ENCODE measurements at places on chromosomes 6 and 20.
A peak's percentile ranks its signal among the peaks of the same experiment; 100 is the strongest.

GRCh38 chr20:16615199-16615598, 42.0 kb upstream of the KIF16B start:
- no peak for DNase-seq

GRCh38 chr6:154839546-154839945, 106.3 kb downstream of the SCAF8 start:
- no peak for DNase-seq

DNA sequence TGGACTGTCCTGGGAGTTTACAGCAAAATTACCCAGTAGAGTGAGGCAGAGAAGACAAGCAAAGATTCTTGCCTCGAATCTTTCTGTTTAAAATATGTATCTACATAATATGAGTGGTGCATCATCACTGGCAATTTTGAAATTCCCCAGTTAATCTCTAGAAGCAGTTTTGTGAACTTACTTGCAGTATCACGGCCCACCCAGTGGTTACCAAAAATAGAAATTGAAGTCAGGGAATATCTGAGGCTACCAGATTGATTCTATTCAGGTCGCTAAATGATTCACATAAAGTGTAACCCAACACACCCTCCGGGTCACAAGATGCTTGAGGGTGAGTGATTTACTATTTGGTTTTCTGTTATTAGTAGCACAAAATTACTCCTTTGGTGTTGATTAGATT, 111.9 kb downstream of the PPP1R14C start:
- no peak for DNase-seq

GRCh38 chr6:5424726-5425125, 163.4 kb downstream of the FARS2 start:
- DNase-seq = no peak

DNA sequence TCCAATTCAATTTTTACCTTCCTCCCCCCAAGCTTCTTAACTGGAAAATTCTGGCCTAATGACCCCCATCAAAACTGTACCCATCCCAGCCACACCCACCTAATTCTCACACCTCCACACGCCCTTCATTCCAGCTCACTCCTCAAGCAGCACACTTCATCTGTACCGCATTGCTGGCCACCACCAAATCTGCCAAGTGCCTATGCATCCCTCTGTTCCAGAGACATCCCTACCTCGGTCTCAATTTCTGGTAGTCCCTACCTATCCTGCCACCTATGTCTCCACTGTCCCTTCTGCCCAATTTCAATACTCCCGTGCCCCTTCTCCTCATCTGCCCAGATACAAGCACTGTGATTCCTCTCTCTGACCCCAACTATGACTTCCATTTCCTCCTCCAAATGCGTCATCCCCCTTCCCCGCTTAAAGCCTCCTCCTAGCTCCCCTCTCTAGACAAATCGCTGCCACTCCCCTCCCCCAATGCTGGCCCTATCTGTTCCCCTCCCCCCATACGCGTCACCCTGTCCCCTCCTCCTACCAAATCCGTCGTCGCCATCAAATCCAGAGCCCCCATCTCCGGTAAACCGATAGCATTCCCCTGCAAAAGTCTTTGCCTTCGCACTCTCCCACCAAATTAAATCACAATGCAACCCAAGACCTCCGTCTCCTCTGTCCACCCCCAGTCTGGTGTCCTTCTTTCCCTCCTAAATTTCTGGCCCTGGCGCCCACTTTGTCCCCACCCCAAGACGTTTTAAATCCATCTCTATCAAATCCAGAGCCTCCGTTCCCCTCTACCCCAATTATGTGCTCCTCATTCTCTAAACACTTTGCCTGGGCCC, 1.2 kb downstream of the MTCH1 start:
- DNase-seq = peak; percentile 80

- DNase-seq = no peak
These were observed 169.0 kb downstream of the FOXC1 start for GRCh38 chr6:1778686-1779235.

DNA sequence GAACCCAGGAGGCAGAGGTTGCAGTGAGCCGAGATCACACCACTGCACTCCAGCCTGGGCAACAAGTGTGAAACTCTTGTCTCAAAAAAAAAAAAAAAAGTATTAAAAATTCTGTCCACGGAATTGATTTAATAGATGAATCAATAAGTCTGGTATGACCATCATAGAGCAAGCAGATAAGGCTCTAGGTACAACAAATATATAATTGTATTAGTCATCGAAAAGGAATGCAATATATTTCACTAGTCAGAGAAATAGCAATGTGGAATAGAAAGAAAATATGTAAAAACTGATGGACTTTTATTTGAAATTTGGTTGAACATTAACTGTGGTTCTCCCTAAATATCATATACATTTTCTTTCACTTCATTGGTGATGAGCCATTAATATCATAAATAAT, 476.8 kb upstream of the AGPAT4 start:
- DNase-seq = no peak

DNA sequence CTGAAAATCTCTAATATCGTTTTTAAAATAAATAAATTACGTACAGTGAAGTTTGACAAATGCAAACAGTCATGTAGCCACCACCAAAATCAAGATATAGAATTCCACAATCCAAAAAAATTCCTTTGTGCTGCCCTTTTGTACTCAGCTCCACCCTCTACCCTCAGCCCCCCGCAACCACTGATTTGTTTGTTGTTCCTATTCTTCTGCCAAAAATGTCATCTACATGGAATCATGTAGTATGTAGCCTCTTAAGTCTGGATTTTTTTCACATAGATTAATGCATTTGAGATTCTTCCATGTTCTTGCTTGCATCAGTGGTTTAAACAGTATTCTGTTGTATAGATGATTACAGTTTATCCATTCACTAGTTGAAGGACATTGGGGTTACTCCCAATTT, 8.5 kb upstream of the REPS1 start:
- no peak for DNase-seq

DNA sequence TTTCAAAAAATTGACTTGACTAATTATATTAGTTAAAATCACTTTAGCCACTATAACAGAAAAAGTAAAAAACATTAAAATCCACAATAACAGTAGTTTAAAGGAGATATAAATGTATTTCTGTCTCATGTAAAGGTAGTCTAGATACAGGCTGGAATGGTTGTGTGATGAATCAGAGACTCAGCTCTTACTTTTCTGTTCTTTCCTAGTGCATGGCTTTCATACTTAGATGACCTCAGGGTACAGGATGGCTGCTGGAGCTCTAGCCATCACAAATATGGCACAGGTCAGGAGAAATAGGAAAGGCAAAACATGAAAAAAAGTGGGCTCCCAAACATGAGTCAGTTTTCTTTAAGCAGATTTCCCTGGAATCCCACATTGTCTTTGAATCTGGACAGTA, 157.7 kb upstream of the FLRT3 start:
- DNase-seq = no peak

- DNase-seq = no peak
These were observed 104.3 kb downstream of the ADGRG6 start for GRCh38 chr6:142406131-142406530.

- no peak for DNase-seq
These were observed 53.6 kb downstream of the SCML4 start for GRCh38 chr6:107770541-107770940.

- no peak for DNase-seq
These were observed 169.9 kb upstream of the HDDC2 start for GRCh38 chr6:125471667-125472066.

DNA sequence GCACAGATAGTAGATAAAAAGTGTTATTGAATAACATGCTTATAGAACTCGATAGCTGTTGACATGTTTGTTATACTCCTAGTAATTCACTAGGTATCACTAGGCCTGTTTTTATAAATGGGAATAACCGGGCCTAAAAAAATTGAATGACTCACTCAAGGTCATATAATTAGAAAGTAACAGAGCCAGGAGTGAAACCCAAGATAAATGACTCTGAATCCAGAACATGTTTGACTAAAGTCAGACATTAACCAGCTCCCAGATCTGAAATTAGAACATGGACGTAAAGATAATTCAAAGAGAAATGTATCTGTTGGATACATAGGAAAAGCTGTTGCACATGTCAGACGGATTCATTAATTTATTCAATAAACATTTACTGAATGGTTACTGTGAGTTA, 26.9 kb downstream of the RGS17 start:
- no peak for DNase-seq

DNA sequence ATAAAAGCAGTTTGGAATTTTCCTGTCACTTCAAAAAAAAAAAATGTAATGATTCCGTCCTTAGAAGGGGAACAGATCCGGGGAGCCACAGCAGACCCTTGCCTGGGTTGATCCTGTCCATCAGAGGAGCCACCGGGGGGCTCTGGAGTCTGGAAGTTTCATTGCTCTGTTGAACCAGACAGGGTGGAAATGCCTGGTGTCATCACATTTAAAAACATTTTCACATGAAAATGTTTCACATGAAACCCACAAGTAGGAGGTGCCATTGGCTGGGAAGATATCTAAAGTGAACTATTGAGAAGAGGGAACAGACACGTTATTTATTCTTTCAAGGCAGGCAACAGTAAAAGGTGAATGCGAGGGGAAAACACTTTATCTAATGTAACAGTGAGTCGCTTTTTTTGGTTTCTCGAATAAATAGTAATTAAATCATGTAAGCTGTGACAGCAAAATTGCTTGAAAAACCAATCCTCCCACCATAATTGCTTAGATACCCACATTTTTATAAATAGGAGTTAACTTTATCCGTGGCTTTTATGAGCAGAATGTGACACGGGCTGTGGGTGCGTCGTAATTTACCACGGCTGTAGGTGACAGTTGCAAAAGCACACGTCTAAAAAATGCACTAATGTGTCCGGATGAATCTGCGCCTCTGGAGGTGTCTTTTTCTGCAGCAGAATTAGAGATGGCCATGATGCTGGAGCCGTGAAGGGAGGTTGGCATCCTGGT, 323.4 kb downstream of the TAF4 start:
- DNase-seq = no peak

GRCh38 chr6:165774903-165775601, 112.0 kb upstream of the PDE10A start:
- no peak for DNase-seq

DNA sequence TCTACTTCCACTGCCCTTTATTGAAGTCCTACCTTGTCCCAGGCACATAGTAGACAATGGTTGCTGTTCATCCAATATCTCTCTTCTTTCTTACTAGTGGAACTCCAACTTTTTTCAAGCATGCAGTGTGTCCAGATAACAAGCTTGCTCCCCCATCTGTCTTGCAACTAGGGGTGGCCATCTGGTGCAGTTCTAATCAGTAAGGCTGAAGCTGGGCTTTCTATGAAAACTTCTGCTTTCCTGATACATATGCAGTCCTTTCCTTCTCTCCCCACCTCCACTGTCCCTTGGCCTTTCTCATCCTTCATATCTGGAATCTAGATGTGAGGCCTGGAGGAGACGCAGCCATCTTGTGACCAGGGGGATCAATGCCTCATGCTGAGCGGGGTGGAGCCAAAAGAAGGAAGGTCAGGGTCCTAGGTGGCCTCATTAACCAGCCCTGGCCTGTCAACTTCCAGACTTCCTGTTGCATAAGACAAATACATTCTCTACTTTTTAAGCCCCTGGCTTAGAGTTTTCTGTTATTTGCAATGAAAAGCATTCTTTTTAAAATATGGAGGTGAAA, 59.6 kb upstream of the ZFP64 start:
- DNase-seq = no peak

GRCh38 chr6:26214803-26215584, 127.8 kb downstream of the HFE start:
- DNase-seq = peak; percentile 27

DNA sequence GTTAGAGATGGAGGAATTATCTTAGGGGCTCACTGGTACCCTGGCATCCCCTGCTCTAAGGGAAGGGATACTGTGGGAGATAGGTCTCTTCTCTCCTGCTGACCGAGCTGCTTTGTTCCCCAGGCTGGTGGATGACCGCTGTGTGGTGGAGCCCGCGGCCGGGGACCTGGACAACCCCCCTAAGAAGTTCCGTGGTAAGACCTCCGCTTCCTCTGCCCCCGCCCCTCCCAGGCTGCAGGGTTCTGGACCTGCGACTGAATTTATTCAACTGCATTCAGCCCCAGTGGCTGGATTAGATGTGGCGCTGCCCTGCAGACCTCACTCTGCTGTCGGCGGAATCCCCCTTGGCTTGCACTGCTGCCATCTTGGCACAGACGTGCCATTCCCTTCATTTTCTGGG, 19.2 kb downstream of the ITPR3 start:
- no peak for DNase-seq

GRCh38 chr6:5718231-5718947, 288.3 kb downstream of the NRN1 start:
- DNase-seq = no peak

GRCh38 chr6:64831680-64832079, 875.3 kb downstream of the EYS start:
- DNase-seq = no peak

GRCh38 chr6:129115471-129115870, 232.5 kb downstream of the LAMA2 start:
- DNase-seq = no peak

DNA sequence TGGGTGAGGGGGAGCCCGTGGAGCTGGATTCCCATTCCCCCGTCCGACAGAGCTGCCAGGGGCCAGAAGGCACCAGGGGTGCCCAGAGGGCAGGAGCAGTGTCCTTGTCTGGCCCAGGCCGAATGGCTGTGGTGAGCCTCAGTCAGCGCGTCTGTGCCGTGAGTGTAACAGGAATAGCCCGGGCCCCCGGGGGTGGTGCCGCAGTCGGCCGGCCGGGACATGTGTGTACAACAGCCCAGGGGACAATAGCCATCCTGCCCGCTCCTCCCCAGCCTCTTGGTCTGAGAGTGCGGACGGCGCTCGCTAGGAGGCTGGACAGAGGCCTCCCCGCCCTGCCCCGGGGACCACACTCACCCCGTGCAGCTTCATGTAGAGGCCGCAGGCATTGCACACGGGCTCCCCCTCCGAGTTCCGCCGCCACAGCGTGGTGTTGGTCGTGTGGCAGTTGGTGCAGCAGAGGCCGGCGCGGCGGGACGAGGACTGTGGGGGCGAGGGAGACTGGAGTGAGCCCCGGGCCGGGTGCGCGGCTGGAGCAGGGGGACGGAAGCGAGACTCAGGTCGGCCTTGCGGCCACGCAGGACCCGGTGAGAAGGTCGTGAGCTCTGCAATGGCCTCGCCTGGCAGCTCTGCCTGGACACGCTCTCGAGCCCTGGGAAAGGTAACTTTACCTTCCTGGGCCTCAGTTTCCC, 9.6 kb downstream of the GATA5 start:
- no peak for DNase-seq

DNA sequence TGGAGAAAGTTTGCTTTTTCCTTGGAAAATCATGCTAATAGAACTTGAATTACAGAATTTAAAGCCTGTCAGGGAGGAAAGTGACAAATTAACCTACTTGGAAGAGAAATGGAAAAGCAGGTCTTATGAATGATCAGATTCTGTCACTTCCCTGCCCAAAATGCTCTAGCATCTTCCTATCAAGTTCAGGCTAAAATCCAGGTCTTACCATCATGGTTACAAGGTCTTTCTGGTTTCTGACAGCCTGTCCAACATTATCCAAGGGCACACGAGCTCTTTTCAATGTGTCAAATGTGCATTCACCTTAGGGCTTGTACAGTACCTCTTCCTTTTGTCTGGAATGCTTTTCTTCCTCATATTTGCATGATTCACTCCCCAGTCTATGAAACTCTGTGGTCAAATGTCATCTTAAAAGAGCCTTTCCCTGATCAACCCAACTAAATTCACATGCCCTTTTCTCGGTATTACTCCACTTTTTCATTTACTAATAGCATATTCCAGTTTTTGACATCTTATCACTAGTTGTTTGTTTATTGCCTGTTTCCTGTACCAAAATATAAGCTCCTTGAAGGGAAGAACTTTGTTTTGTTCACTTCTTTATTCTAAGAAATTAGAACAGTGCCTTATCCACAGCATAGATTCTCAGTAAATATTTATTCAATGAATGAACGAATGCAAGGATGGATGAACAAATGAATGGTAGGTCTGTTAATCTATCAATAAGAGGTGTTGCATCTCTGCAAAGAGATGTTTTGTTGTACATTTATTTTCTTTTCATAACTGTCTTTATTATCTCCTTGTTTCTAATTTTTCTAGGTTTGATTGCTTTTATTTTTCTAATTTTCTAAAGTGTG, 139.5 kb downstream of the BCAS1 start:
- DNase-seq = no peak

Measured in CD4-positive, alpha-beta T cell treated with Interferon alpha-2 for 1 hour (primary cell).